ENCODE measurements at places on chromosomes 4 and X. TPM values are rescaled to one million over a fixed set of nuclear protein-coding genes. Genes with fewer than 3 reads are reported as not detected.

The FDCSP gene
- polyA plus RNA-seq = 0.37 TPM

The HTR2C gene
- 0.37 TPM for polyA plus RNA-seq

The RTL3 gene
- polyA plus RNA-seq = not detected

The PNCK gene
- 10.1 TPM for polyA plus RNA-seq

The HDAC6 gene
- 209 TPM for polyA plus RNA-seq

The KDR gene
- 43.5 TPM for polyA plus RNA-seq

The MPP1 gene
- polyA plus RNA-seq = 41.6 TPM

The MAGED4B gene
- polyA plus RNA-seq = 70.9 TPM

The TEX13C gene
- not detected for polyA plus RNA-seq

The TRIM61 gene
- 2.4 TPM for polyA plus RNA-seq

The GASK1B gene
- polyA plus RNA-seq = 41.7 TPM
